ENCODE measurements at places on chromosomes 12 and 14. TPM values are rescaled to one million over a fixed set of nuclear protein-coding genes. Genes with fewer than 3 reads are reported as not detected.
A peak's percentile ranks its signal among the peaks of the same experiment; 100 is the strongest.

The C12orf50 gene
- not detected for total RNA-seq

The PLA2G1B gene
- not detected for total RNA-seq

- peak; percentile 82 for DNase-seq
These were observed 1.2 kb upstream of the GAPDH start for GRCh38 chr12:6532927-6533652.

DNA sequence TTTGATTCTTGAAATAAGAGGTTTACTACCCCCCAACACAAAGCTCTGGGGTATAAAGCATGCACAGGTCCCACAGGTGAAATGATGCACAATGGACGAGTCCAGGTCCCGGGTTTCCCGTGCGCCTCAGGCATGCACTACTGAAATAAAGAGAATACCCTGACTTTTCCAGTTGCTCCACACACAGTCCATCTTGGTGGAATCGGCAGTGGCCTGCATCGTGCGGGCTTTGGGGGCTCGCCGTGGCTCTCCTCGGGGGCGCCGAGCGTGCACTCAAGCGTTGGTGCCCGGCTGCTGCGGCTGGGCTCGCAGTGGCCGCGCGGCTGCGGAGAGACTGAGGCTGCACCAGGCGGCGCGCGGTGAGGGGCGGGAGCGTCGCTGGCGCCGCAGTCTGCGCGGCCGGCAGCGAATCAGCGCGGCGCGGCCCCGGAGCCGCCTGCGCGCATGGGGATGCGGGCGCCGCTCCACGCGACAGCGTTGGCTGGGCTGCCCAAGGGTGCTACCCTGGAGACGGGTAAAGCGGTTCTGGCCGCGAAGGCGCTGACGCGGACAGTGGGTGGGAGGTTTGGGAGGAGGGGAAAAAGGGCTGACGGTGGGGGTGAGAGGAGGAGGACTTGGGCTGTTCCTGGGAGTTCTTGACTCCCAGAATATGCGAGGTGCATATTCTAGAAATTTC lies 53.8 kb upstream of the CCDC175 start:
- DNase-seq = no peak

- no peak for DNase-seq
These were observed 628.2 kb downstream of the ETNK1 start for GRCh38 chr12:23253191-23253590.

Data from mucosa of descending colon (tissue), 3 donors.